ENCODE measurements at places on chromosomes 11 and 22. TPM values are rescaled to one million over a fixed set of nuclear protein-coding genes. Genes with fewer than 3 reads are reported as not detected.

Gene GNB1L
- total RNA-seq = 14.4 TPM

GRCh38 chr22:39275814-39276439 is 31.1 kb upstream of the PDGFB start:
- ATAC-seq = no peak

Gene SORL1
- total RNA-seq = 47.1 TPM

GRCh38 chr11:1270476-1270875 is 39.0 kb downstream of the TOLLIP start:
- no peak for ATAC-seq

DNA sequence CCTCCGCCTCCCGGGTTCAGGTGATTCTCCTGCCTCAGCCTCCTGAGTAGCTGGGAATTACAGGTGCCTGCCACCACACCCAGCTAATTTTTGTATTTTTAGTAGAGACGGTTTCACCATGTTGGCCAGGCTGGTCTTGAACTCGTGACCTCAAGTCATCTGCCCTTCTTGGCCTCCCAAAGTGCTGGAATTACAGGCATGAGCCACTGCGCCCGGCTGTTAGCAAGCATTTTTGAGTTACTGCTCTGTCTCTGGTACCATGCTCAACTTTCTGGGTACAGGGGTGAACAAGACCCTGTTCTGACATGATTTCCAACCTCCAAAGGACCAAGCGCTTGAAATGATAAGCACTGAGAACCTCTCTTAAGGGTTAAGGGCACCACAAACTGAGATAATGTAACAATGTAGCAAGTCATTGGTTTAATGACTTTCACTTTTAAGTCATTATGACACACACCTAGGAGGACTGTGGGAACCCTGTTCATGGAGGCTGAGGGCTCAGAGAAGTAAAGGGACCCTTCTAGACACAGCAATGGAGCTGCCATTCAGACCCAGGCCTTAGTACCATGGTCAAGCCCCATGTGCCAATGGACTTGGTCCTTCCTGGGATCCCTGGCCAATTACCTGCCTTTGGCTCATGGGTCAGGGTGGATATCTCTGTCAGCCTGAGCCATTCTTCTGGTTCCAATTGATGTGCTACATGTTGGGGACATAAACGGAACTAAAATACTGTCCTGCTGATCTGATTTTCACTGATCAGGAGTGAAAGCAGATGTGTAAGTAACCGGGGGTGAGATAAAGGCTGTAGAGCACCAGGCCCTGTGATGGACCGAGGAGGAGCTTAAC is 11.6 kb downstream of the SLC3A2 start:
- ATAC-seq = peak; percentile 49

- ATAC-seq = no peak
Observed at GRCh38 chr22:40198733-40199132, 21.0 kb downstream of the TNRC6B start.

GRCh38 chr11:57904376-57904775 is 119.3 kb upstream of the OR9Q1 start:
- no peak for ATAC-seq

GRCh38 chr22:27842201-27842600 is 40.6 kb upstream of the MN1 start:
- ATAC-seq = no peak

DNA sequence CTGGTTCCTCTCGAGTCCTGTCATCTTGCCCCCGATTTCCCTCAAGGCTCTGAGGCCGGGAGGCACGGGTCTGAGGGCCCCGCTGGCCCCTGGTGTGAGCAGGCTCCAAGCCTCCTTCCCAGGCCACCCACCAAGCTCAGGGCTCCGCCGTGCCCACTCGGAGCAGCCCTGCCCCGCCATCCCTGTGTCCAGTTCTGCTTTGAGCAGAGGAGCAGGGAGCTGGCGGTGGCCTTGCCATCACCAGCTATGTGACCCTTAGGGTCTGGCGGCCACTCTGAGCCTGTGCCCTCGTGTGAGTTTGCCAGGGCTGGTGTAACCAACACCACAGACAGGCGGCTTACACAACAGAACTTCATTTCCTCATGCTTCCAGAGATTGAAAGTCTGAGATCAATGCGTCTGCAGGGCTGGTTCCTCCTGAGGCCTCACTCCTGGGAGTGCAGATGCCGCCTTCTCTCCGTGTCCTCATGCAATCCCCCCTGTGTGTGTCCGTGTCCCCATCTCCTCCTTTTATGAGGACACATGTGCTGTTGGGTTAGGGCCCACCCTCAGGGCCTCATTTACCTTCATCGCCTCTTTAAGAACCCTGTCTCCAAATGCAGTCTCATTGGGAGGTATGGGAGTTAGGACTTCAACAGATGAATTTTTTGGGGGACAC is 36.5 kb upstream of the CELSR1 start:
- no peak for ATAC-seq

All from activated T-helper 17 cell treated with anti-CD3 and anti-CD28 coated beads, Interleukin-2, amount 50 U/mL, for 72 hours (primary cell).